T-helper 1 cell (primary cell): ENCODE measurements at places on chromosomes 13 and 19.

GRCh38 chr13:41802684-41803444 lies 158.0 kb downstream of the VWA8 start:
- no peak for DNase-seq

GRCh38 chr19:23070353-23071146 lies 46.3 kb upstream of the ZNF730 start:
- no peak for DNase-seq

- no peak for DNase-seq
Measured at GRCh38 chr13:33069365-33069764, 53.1 kb downstream of the KL start.

GRCh38 chr13:35388441-35389355 lies 87.8 kb downstream of the MAB21L1 start:
- no peak for DNase-seq

DNA sequence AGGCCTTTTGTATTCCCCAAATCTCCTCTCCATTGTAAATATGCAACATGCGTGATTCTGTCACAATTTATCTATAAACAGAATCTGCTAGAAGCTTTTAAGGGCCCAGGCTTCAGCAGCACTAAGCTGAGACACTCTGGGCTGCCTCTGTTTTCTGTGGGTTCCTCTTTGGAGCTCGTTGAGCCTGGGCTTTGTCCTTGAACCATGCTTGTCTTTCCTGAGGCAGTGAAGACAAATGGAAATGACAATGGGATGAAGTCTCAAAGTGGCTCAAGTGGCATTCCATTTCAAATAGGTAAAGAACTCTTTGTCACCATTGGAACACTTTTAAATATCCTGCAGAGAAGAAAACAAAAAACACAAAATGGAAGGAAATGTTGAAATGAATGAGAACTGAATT lies 40.3 kb downstream of the RASL11A start:
- no peak for DNase-seq

DNA sequence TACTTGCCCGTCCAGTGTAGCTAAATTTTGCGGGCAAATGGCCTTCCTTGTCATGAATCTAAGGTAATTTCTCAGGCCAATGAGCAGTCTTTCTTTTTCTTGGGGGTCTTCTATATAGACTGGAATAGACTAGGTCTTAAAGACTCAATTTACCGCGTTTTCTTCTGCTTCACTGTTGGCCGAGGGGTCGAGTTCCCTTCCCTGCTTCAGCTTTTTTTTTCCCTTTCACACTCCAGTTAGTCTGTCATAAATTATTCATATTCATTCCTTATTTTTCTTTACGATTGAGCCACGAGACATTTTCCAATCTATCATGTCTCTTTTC lies 276 bp downstream of the ALG11 start:
- DNase-seq, result no peak

GRCh38 chr19:45952686-45953505 lies 20.8 kb downstream of the NOVA2 start:
- DNase-seq, result no peak

- no peak for DNase-seq
Measured at GRCh38 chr13:98525456-98526181, 51.3 kb downstream of the STK24 start.

GRCh38 chr19:55676889-55677505 lies 2.0 kb downstream of the EPN1 start:
- no peak for DNase-seq

- DNase-seq, result no peak
Measured at GRCh38 chr19:3778104-3778867, 6.3 kb upstream of the RAX2 start.

- DNase-seq, result no peak
Measured at GRCh38 chr19:35608251-35608650, 4.3 kb upstream of the HAUS5 start.

GRCh38 chr13:107216046-107216755 lies 648.3 kb upstream of the ARGLU1 start:
- DNase-seq, result no peak

- DNase-seq, result no peak
Measured at GRCh38 chr19:7250951-7251350, 43.3 kb downstream of the INSR start.
